ENCODE measurements at places on chromosomes 16 and 17. TPM values are rescaled to one million over a fixed set of nuclear protein-coding genes. Genes with fewer than 3 reads are reported as not detected.
A peak's percentile ranks its signal among the peaks of the same experiment; 100 is the strongest.

GRCh38 chr17:64216338-64217248 lies 46.5 kb downstream of the TEX2 start:
- peak; percentile 36 for DNase-seq

Gene GJC1
- 76.9 TPM for total RNA-seq

Gene MMP2
- 23.1 TPM for total RNA-seq

- DNase-seq, result no peak
Observed at GRCh38 chr17:43406676-43407645, 8.2 kb downstream of the ARL4D start.

- DNase-seq, result no peak
Observed at GRCh38 chr17:16488186-16488967, 3.6 kb downstream of the LRRC75A start.

- no peak for DNase-seq
Observed at GRCh38 chr17:1577583-1578013, 15.0 kb upstream of the PITPNA start.

Gene GLOD4
- total RNA-seq, result 309 TPM

GRCh38 chr17:17943281-17943984 lies 28.8 kb downstream of the TOM1L2 start:
- no peak for DNase-seq

DNA sequence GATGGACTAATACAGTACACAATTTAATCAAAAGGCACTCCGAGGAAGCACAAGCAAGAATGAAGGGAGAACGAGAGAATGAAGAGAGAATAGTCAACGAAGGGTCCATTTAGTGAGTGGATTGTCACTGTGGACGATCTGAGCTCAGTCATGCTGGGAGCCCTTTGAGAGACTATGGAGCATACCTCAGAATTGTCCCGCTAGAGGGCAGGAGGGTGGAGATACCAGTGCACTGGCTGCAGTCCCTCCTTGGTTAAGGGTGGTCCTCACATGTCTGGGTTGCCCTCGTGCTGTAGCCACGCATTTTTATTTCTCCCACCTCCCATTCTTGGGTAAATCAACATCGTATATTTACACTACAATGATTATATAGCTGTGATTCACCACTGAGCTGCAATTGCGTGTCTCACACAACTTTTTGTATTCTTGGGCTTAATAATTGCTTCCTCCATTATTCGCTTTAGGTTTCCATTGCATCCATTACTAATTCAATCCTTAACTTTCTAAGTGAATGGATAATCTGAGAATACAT lies 33.2 kb upstream of the FAM20A start:
- no peak for DNase-seq

DNA sequence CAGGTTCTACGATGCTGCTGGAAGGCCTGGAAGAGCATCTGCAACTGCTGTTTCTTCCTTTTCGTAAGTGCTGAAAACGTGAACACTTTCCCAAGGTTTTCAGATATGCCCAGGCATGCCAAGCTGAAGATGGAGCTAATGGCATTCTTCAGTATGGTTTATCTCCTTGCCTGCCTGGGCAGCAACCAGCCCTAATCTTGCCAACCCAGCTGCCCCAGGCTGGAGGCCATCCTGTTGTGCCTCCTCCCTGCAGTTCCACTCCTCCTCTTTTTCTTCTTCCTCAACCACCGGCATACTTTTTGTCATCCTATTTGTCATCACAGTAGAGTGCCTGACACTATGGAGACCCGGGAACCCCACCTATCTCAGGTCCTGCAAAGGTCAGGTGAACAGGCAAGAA lies 1849.3 kb downstream of the TP53TG3F start:
- no peak for DNase-seq

DNA sequence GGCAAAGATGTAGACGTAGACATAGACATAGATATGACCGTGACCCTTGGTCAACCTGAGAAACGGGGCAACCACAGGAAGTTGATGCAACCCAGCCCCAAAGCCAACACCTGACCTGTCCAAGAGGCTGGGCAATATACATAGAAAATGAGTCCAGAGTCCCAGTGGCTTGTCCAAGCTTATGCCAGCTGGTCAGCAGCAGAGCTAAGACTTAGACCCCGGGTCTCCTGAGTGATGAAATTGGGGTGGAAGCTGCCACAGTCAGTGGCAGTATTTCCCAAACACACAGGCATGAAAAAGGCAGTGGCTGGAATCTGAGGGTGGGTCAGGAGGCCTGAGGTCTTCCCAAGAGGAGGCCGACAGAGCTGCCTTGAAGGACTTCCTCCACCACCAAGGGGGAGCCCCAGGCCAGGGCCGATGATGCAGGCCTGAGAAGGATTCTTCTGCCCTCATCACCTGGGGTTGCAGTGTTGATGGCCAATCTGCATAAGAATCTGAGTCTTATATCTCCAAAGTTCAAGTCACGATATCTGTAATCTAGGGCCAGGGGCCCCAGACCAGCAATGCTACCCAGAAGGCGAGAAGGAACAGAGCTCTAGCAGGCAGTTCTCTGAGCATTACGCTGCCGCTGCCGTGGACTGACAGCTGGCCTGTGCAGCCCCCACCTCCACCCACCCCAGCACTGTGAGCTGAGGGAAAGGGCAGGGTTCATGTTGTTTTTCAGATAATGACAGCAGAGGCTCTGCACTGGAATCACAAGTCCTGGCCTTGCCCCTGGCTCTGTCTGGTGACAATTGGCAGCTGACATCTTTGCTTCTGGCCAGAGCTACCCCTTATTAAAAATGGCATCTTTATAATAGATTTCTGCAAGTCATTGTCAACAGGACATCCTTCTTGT lies 72.7 kb downstream of the GNAO1 start:
- DNase-seq, result no peak

Gene TTYH2
- 3.2 TPM for total RNA-seq

DNA sequence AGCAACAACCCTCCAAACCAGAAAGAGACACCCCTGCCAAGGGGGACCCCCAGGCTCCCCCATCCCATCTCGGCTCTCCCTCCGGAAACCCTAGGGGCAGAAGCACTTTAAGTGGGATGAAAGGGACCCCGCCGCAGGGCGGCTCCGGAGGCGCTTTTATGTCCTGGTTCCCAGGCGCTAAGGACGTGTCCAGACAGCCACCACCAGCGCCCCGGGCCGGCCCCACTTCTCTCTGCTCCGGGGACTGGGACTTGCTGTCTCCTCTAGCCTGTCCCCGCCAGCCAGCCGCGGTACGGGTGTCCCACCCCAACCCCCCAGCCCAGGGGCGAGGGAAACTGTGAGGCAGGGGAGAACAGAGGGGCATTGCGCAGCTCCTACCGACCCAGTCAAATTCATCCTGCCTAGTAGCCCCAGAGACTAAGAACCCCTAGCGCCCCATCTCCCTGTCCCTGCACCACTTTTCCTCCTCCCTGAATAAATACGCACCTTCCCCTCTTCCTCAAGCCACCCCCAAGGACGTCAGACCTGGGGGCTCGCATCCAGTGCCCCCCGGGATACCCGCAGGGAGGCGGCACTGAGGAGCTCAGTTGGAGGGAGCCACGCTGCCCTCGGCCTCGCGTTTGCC lies 4.1 kb downstream of the SP6 start:
- peak; percentile 67 for DNase-seq

DNA sequence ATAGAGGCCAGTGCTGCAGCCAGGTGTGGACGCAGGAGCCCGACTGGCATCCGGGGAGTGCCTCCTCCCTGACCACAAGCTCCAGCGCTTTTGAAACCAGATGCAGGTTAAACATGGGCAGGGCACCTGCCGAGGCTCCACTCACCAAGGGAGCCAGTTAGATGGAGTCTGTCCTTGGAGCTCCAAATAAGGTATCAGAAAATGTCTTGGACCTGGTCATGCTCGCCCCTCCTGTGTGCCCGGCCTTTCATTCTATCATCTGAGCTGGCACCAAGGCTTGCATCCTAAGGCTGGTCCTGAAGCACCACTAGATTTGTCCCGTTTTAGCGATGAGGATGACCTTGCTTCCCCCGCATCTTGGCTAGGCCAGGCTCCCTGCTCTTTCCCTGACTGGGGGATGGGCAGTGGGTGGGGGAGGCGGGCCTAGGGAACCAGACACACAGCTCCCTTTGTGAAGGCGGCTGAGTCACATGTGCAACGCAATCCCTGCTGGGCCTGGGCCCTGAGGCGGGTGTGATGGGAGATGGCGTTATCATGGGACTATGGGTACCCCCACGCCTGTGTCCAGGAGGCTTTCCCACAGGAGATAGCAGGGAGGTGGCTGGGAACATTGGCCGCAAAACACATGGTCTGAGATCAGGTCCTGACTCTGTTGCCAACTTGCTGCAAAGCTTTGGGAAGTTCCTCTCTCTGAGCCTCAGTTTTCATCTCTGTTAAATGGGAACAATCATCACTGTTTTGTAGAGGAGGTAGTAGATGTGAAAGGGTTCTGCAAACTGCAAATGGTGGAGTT lies 5.0 kb upstream of the ADGRG1 start:
- DNase-seq, result peak; percentile 46

DNA sequence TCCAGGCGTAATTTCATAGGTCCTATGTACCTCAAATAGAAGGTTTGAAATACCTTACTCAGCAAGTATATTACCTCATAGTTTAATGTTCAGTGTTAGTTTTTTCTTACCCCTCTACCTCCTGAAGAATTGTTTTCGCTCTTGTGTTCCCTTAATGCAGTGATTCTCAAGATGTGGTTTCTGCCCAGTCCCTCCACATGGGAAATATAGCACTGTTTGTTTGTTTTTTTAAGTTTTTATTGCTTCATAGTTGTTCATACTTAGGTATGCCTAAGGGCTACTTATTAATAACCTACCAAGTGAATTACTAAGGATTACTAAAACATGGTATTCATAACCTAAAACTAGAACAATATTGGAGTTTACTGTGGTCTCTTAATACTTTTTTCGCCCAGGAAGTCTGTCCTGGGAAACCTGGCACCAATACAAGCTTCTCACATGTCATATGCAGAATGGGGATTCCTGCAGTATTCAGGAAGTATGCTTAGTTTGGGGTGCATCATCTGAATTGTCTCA lies 5.0 kb downstream of the RSPRY1 start:
- DNase-seq, result no peak
